ENCODE measurements at places on chromosomes 4 and X. TPM values are rescaled to one million over a fixed set of nuclear protein-coding genes. Genes with fewer than 3 reads are reported as not detected.

DNA sequence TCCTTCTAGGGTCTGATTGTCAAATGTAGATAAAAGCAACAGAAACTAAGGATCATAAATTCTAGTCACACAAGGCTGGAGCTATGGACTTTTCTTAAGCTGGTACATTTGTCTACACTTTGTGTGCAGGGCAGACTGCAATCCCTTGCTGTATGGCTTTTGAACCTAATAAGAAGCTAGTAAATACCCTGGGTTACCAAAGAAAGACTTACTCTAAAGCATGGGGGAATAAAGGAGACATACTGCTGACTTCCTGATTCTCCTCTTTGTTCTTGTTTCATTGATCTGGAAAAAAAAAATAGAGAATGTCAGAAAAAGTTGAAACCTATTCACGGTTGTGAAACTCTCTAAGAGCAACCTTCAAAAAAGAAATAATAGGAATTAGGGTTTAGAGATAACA is 216.6 kb upstream of the TLL1 start:
- no peak for DNase-seq

DNA sequence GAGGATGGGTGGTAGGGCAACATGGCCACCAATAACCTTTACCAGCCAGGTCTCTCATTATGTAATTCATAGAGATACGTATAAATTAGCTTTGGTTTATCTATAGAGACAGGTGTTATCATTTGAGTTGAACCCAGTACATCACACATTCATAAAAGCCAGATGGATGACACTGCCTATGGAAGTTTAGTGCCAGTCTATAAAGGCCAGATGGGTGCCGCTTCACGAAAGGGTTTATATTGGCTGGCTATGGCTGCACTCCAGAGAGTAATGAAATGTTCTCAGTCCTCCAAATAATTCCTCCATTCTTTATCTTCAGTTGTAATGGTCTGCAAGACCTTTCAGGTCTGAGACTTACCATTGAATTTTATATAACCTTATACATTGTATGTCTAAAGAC is 331.9 kb upstream of the NR3C2 start:
- DNase-seq = no peak

- DNase-seq = no peak
These were observed 16.9 kb upstream of the ARMCX2 start for GRCh38 chrX:101676571-101676970.

DNA sequence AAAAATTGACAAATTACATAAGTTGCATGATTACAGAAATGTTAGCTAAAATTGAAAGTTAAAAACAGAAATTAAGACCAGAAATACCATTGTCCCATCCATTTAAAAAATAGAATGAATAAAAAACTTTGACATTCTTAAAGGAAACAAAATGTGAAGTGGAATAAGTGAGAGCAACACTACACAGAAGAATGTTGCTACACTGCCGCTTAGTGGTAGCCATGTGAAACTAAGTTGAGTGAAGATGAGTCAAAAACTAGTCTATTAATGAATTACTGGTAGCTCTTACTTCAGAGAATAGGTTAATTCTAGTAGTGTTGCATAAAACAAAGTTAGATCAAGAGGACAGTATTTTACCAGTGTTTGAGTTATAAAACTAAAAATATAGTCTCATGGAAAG is 571.0 kb upstream of the KLHL4 start:
- DNase-seq = no peak

DNA sequence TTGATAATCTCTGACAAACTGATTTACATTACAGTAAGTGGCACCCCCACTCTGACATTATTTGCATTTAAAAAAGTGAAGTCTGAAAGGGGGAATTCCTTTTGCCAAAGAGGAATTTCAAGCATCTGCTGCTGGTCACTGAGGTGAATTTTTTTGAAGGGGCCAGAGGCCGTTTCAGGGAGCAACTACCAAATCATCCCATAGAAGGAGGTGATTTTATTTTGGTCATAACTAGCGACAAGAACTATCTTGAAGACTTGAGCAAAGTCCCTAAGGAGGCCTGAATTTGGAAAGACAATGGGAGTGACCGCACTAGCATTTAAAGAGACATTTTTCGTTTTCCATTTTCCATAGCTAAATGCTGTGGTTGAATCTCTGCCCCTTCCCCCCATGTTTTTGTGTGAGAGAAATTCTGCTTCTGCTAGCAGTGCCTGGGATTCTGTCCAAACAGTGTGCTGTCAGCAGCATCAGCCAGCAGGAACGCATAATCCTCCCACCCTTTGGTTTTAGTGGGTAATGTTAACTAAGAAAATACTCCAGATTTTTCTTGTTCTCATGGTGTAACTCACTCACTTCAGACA is 110.1 kb upstream of the MED14 start:
- peak; percentile 75 for DNase-seq

- DNase-seq = no peak
These were observed 283.5 kb downstream of the EVC2 start for GRCh38 chr4:5424901-5425300.

Gene PRDM8
- total RNA-seq = 15.0 TPM
